H1 (cell line): ENCODE measurements at places on chromosomes 6 and 20. TPM values are rescaled to one million over a fixed set of nuclear protein-coding genes. Genes with fewer than 3 reads are reported as not detected.

DNA sequence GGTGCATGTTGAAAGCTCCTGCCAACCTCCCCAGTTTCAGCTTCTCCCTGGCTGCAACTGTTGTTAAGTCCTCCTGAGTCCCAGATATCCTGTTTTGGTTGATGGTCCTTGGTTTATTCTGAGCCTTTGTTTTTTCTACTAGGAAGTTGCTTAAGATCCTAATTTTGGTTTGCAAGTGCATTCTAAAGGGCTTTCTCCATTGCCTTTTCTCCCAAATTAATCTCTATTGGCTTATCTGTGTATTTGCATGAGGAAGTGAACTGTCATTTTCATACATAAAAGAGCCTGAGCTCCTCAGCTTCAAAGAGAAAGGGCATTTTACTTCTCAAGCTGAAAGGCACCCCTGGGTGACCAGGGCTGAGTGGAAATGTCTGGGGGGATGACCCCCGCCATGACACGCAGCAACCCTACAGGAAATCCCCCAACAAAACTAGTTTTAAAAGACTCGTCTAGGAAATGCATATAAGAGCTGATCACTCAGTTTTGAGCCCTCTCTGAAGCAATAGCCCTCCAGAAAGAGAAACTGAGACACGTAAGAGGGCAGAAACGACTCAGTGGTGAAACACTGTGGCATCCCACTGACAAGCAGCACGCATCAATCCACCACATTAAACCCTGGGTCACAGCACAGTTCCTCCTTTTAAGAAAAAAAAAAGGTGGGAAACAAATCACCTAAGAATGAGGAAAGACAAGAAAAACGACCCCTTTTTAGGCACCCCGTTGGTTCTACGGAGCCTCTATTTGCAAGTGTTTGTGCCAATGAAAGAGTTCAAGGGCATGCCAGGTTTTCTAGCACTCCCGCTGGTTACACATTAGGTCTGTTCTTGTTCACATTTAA lies 140.9 kb downstream of the THBS2 start:
- no peak for DNase-seq

GRCh38 chr20:63658749-63659187 lies 656 bp downstream of the RTEL1 start:
- DNase-seq = no peak

DNA sequence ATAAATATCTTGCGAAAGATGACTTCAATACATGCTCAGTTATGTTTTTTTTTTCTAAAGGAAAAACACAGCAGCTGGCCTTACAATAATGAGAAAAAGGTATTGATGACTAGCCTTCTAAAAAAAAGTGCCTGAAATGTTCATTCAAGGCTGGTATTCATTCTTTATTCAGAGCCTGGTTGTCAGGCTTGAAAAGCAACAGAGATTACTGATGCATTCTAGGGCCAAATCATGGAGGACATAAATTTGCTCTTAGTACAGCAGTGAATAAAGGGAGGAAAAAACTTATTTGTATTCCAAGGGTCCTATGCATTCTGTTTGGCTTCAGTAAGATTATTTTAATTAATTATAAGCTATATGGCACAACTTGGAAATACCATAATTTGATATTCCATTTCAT lies 83.5 kb downstream of the WASF1 start:
- no peak for DNase-seq

GRCh38 chr20:45765980-45766379 lies 25.7 kb downstream of the WFDC3 start:
- DNase-seq = no peak

- DNase-seq = no peak
Measured at GRCh38 chr6:144158133-144158532, 7.8 kb downstream of the STX11 start.

- DNase-seq = no peak
Measured at GRCh38 chr6:16762268-16762549, 949 bp upstream of the ATXN1 start.

DNA sequence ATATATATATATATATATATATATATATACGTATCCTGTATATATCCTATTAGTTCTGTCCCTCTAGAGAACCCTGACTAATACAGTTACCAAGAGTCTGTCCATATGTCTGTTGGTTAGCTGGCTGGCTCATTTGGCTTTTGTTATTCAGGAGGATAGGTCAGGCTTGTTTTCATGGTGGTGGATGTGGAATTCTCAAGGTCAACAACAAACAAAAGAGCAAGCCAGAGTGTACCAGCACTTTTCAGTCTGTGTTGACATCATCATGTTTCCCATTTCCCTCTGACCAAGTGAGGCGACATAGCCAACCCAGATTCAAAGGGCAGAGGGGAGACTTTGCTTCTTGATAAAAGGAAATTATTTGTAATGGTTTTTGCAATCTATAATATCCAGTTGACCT lies 88.5 kb upstream of the PTCHD4 start:
- DNase-seq = no peak

DNA sequence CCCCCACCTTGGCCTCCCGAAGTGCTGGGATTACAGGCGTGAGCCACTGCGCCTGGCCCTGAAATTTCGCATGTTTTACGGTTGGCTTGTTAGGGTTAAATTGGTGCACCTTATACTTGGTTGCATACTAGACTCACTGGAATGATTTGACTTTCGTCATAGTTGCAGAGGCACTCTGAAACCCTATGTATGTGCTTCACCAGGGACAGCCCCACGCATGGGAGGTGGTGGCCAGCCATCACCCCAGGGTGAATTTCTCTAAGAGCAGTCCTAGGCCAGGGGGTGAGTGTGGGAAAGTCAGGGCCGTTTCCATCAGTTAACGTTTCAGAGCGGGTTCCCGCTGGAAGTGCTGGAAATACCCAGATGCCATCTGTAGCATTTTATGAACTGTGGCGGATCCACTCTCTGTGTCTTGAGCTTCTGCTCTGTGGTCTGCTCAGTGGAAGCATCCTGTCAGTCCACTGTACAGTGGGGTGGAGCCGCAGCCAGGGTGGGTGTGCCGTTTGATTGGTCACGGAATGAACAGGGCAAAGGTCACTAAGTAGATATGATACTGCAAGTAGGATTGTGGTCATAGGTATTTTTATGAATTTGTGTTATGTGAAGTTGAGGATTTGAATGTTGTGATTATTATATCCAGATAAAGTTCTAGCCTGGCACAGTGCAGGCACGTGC lies 13.2 kb downstream of the DNAJC5 start:
- no peak for DNase-seq

DNA sequence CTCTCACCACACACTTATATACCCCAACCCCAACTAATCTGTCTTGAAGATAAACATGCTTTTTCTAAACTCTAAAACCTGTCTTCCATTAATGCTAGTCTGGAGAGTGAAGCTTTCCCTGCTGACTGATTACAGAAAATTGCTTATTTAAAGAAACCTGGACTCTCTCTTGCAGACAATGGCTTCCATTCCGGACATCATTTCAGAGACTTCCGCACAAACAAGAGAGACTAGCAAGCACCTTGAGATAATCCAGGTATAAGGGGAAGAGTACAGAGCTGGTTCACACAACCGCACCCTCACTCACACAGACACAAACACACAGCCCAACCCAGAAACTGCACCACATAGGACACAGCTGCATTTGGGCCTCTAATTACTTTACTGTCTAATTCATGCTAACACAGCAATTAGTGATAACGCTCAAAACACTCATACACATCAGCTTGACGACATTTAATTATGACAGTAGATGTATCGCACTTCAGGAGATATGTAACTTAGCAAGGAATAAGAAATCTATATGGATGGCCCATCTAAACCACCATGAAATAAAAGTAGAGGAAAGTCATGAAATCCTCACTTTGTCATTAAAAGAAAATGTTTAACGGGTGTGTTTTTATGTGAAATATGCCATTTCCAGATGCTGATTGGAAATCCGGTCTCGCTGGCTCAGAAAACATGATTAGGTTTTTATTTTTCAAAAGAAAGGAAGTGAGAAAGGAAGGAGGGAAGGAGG lies 138.1 kb upstream of the JARID2 start:
- DNase-seq = no peak

DNA sequence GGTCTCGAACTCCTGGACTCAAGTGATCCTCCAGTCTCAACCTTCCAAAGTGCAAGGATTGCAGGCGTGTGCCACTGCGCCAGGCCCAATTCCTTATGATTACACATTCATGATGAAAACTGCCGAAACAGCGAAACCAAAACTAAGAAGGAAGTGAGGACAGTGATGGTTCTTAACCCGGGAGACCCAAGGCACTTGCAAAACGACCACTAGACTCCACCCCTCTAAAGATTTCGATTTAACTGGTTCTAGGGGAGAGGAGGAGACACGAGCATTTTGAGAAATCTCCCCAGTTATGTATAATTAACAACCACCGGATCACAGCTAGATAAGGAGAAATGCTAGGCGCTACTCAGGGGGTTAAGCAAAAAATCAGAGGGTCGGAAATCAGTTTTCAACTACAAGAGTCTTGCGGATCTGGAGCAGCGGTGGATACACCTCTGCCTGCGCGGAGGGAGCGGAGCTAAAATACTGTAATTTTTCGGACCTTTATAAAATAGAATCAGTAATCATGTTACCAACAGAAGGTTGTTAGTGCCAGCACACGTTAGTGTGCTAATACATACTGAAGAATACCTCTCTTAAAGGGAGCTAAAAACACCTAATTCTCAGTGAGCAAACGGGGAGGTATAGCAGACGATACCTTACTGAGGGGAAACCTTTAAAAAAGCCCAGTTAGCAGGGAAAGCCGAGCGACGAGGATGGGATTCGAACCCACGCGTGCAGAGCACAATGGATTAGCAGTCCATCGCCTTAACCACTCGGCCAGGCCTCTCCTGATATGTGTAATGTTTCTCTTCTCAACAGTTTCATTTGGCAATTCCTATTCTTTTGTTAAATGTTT lies 60.0 kb upstream of the BTN3A2 start:
- peak; percentile 83 for DNase-seq

GRCh38 chr6:36160147-36160760 lies 29.9 kb downstream of the MAPK13 start:
- no peak for DNase-seq

GRCh38 chr20:20491784-20492264 lies 123.9 kb downstream of the INSM1 start:
- no peak for DNase-seq

- peak; percentile 71 for DNase-seq
Measured at GRCh38 chr6:33851959-33852358, 48.2 kb upstream of the MLN start.

- DNase-seq = no peak
Measured at GRCh38 chr6:125953502-125953875, 3.1 kb upstream of the HINT3 start.

GRCh38 chr6:169409742-169410312 lies 156.2 kb upstream of the THBS2 start:
- no peak for DNase-seq

- DNase-seq = no peak
Measured at GRCh38 chr6:32922083-32922482, 18.7 kb downstream of the HLA-DMB start.

DNA sequence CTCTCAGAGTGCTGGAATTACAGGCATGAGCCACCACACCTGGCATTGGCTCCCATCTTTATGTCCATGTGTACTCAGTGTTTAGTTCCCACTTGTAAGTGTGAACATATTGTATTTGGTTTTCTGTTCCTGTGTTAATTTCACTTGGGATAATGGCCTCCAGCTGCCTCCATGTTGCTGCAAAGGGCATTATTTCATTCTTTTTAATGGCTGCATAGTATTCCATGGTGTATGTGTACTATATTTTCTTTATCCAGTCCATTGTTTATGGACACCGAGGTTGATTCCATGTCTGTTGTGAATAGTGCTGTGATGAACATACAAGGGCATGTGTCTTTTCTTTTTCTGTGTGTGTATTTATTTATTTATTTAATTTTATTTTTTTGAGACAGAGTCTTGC lies 47.7 kb downstream of the MYO6 start:
- DNase-seq = no peak

DNA sequence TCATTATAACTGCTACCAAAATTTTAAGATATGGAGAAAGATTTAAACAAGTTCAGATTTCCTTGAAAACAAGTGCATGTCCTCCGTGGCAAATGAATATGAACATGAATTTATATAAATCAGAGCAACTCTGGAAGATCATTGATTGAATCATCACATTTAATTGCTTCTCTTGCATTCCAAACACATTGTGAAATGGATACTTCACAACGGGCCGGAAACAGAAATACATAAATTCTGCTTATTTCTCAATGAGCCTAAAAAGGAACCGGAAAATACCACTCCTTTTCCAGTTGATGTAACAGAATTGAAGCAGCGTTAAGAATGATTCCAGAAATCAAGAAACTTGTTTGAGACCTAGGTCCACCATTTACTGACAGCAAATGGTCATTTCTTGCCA lies 134.6 kb upstream of the BTN3A2 start:
- DNase-seq = no peak

DNA sequence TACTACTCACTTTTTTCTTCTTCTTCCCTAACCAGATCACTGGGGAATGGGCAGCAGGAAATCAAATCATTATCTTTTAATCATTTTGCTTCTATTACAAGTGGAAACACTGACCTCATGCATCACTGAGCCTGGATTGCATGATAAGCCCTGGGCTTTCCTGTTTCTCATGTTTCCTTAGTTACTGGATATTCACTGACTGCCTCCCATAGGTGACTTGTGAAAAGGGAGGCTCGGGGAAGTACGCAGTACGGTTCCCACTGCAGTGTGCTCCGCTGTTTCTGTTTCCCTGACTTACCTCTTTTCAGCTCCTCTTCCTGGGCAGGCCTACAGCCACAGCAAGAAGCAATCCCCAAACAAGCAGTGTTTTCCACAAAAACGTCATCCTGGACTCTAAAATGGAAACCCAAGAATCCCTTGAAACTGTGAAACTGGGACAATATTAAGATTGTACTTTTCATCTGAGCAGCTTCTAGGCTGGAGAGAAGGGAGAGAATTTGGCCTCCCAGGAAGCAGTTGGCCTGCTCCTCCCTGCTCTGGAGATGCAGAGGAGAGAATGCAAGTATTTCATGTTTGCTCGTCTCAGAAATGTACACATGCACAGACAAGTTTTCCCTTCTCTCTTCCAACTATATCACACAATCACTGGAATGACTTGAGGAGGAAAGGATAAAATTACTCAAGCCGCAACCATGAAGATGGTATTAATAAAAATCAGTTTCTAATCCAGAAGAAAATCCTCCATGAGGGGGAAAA lies 13.1 kb downstream of the BTNL2 start:
- DNase-seq = no peak

DNA sequence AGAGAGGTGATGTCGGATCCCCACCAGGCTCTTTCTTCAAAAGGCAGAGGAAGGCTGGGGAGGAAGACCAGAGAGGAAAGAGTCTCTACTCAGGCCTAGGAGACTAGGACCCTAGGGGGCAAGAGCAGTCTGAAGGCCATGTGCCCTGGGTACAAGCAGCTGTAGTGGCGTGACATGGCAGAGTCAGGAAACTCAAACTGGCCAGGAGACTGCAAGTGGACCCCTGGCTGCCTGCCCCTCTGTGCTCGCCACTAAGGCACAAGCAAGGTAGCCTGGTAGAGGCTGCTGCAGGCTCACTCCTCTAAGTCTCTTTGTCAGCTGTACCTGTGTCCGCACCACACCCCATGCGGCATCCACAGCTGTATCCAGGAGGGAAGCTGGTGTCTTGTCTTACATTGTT lies 19.9 kb downstream of the CST9L start:
- no peak for DNase-seq

GRCh38 chr6:5446362-5447075 lies 185.2 kb downstream of the FARS2 start:
- no peak for DNase-seq

GRCh38 chr6:83514866-83515466 lies 2.6 kb downstream of the PRSS35 start:
- DNase-seq = no peak

ZSCAN9 gene
- total RNA-seq = 13.1 and 13.6 TPM in 2 replicates

MBOAT1 gene
- 19.5 and 19.6 TPM in 2 replicates for total RNA-seq

FAM217A gene
- not detected in 2 replicates for total RNA-seq

RAE1 gene
- 33.0 and 35.9 TPM in 2 replicates for total RNA-seq

CNBD2 gene
- 1.8 and 2.6 TPM in 2 replicates for total RNA-seq

SPTLC3 gene
- 0.42 and 0.82 TPM in 2 replicates for total RNA-seq

HLA-DMA gene
- 13.3 and 15.1 TPM in 2 replicates for total RNA-seq

BMP6 gene
- total RNA-seq = 1.8 and 2.1 TPM in 2 replicates

SCRT2 gene
- 0.27 and 0.34 TPM in 2 replicates for total RNA-seq

FILIP1 gene
- 5.0 and 5.7 TPM in 2 replicates for total RNA-seq
